ENCODE measurements at places on chromosomes 13 and 19.

- DNase-seq: peak; percentile 20
Measured at GRCh38 chr19:10812902-10813404, 23.1 kb downstream of the TMED1 start.

- no peak for DNase-seq
Measured at GRCh38 chr19:18975011-18975410, 34.0 kb upstream of the HOMER3 start.

GRCh38 chr13:113005076-113005865 is 36.3 kb downstream of the MCF2L start:
- DNase-seq: no peak

- no peak for DNase-seq
Measured at GRCh38 chr19:29665826-29666577, 741 bp downstream of the PLEKHF1 start.

GRCh38 chr13:32228330-32229041 is 86.7 kb downstream of the ZAR1L start:
- DNase-seq: no peak

DNA sequence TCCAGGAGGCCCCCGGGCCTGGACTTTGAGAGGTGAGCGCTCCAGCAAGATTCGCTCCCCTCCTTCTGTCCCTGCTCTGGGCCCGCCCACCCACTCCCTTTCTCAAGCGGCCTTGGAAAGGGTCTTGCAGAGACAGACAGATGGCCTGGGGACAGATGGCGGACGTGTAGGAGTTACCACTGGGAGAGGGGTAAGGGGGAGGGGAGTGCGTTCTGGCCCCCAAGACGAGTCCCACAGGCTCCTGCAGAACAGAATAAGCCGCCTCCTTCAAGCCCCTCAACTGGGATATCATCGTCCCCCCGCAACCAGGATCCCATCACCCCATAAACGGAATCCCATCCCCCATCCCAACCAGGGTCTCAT is 3.6 kb upstream of the TNFAIP8L1 start:
- no peak for DNase-seq

DNA sequence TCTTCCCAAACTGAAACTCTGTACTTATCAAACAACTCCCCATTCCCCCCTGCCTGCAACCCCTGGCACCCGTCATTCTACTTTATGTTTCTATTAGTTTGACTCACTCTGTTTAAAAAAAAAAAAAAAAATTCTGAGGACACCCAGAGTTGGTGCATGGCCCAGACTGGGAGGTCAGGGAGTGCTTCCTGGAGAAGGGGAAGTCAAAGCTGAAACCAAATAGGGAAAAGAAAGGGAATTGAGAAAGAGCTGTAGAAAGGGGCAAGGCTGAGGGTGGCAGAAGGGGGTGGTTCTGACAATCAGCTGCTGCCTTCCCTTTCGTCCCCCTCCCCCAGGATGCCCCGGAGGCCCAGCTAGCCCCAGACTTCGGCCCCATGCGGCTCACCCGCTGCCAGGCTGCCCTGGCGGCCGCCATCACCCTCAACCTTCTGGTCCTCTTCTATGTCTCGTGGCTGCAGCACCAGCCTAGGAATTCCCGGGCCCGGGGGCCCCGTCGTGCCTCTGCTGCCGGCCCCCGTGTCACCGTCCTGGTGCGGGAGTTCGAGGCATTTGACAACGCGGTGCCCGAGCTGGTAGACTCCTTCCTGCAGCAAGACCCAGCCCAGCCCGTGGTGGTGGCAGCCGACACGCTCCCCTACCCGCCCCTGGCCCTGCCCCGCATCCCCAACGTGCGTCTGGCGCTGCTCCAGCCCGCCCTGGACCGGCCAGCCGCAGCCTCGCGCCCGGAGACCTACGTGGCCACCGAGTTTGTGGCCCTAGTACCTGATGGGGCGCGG is 9.0 kb upstream of the STRN4 start:
- no peak for DNase-seq

GRCh38 chr13:42650506-42650905 is 76.6 kb downstream of the TNFSF11 start:
- no peak for DNase-seq

- no peak for DNase-seq
Measured at GRCh38 chr19:20414120-20414519, 151.5 kb downstream of the ZNF737 start.

DNA sequence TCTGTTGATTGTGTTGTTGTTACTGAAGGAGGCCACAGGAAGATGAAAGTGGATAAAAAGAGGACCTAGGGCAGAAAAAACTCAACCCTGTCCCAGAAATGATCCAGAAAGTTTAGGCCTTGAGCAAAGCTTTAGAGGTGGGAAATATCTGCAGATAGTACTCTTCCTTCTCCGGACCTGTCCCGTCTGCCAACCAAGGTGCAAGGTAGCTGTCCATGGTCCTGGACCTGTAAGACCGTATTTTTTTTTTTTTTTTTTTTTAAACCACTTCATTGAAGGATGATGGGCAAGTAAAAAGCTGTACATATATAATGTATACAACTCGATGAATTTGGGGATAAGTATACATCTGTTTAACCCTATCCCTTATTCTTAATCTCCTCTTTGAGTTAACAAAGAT is 225.9 kb downstream of the OLFM4 start:
- DNase-seq: no peak

GRCh38 chr19:48396016-48396823 is 2.8 kb downstream of the GRIN2D start:
- DNase-seq: no peak

GRCh38 chr13:95650696-95651095 is 6.2 kb upstream of the DZIP1 start:
- DNase-seq: no peak

DNA sequence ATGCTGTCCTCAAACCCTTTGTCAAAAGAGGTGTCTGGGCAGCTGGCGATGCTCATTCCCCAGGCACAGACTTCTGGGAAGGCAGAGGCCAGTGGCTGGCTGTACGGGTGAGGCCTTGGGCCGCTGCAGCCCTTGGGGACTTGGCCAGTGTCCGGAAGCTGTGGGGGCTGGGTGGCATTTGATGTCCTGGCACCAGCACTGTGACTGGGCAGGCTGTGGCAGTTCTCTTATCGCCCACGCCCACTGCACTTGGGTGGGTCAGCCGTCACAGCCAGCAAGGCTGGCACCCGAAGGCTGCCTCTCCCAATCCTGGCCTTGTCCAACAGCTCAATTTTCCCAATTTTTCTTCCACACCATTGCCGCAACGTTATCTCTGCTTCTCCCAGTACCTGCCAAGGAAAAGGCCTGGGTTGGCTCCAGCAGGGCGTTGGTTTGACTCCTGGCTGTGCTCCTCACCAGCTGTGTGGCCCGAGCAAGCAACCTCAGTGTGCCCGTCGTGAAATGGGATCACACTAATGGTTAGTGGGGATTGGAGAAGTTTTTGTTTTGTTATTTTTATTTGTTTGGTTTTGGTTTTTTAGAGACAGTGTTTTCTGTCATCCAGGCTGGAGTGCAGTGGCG is 12.7 kb upstream of the SLC44A2 start:
- no peak for DNase-seq
